ENCODE measurements at places on chromosomes 3 and 15.
A peak's percentile ranks its signal among the peaks of the same experiment; 100 is the strongest.

DNA sequence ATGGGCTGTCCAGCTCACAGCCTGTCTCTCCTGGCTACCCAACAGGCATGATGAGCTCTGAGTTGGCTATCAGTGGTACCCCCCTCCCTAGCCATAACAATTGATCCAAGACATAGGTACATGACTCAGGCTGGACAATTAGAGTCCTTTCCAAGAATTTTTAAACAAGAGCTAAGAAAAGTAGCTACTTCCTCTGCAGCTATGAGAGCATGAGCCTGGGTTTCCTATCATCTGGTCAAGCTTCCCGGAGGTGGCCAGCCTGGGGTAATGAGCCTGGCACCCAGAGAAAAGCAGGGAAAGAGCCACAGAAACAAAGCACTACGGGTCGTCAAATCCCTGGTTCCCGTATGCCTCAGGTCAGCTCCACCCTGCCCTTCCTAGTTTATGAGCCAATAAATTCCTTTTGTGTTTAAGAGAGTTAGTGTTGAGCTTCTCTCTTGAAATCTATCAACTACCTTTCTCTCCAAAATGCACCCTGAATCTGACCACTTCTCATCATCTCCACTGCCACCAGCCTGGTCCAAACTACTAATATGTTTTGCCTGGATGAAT is 2.3 kb upstream of the SLC51B start:
- DNase-seq = no peak

GRCh38 chr15:99976000-99976399 is 242.8 kb upstream of the LYSMD4 start:
- no peak for DNase-seq

DNA sequence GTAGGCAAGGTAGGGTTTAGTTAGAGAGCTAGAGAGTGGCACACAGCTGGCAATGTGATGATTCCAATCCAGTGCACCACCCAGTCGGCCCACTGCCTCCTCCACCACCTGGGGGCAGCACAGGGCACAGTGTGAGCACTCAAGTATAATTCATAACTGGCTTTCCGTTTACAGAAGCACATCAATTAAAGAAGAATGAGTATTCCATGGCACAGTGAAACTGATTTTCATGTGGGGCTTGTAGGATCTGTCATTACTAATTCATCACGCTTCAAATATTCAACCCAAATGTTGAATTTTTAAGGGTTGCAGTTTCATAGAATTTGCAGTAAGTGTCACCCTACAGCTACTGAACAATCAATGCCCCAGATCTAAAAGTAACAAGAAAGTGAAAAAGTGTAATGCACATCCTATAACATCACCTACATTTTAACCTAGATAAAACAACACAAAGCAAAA is 149.9 kb downstream of the IGSF11 start:
- DNase-seq = peak; percentile 9

DNA sequence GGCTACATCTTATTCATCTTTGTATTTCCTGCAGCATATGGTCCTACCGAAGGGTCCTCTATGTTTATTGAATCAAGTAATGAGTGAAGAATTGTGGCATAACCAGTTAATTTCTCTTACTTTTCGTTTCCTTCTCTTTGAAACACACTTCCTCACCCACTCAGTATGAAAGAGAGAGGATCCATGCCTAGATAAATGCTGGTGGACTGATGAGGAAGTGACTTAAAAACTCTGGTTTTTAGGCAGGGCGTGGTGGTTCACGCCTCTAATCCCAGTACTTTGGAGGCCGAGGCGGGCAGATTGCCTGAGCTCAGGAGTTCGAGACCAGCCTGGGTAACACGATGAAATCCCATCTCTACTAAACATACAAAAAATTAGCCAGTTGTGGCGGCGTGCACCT is 2.2 kb upstream of the MB21D2 start:
- DNase-seq = no peak

GRCh38 chr3:112128843-112129727 is 4.0 kb downstream of the GCSAM start:
- no peak for DNase-seq

DNA sequence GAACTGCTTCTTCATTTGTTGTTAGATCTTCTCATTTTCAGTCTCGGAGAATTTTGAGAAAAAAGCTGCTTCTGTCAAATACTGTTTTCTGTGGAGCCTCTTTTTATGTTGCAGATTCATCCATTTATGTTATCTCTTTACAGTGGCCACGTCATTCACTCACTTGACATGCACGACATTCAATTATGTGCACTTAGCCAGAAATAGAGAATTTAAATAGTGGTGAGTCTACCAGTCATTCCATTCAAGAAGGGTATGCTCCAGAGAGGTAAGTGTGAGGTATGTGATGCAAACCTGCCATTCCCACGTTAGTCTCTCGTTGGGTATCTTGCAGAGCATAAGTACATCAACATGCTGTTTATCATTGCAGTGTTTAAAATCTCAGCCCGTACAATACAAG is 9.8 kb downstream of the ARPP19 start:
- no peak for DNase-seq

DNA sequence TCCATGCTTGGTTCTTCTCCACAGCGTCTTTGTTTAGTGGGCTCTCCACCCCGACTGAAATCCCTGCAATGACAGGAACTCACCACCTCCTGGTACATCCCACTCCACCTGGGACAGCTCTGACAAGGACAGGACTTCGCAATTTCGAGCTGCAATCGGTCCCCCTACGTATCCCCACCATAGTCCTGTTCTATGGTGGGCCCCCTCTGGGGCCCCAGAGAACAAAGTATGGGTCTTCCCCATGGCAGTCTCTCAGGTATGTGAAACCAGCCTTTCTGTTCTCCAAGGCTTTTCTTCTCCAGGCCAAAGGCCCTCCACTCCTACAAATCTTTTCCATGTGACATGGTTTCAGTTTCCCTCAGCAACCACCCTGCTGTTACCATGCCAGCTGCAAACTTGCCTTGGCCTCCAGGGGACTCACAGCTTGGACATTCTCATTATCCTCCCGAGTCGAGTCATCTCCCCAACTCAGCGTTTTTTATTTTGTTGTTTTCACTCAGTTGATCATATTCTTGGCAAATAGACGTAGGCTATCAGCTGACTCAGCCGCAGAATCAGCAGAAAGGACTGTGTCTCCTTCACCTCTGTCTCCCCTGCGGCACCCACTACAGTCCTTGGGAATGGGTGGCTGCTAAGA is 233.3 kb downstream of the OPA1 start:
- DNase-seq = no peak

DNA sequence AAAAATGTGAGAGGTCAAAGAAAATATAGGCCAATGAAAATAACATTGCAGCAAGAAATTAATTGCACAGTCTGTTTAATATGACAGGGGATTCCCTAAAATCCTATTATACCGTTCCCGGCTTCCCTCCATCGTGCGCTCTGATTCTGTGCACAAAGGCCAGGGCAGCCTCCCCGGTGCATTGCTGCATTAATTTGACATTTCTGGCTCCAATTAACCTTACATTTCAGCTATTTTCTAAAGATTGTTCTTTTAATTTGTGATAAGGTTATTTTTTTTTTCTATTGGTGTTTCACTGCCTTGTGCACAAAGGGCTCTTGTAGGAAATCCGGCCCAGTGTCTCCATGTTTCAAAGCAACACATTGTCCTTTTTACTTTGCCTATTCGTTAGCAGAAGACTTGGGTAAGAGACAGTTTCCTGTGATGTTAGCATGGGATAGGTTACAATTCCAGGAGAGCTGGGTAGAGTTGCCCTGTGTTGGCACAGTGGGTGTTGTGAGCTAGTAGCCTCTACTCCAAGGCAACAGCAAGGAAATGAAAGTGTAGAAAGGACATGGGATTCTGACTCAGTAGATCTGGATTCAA is 257.3 kb upstream of the IGF1R start:
- no peak for DNase-seq

DNA sequence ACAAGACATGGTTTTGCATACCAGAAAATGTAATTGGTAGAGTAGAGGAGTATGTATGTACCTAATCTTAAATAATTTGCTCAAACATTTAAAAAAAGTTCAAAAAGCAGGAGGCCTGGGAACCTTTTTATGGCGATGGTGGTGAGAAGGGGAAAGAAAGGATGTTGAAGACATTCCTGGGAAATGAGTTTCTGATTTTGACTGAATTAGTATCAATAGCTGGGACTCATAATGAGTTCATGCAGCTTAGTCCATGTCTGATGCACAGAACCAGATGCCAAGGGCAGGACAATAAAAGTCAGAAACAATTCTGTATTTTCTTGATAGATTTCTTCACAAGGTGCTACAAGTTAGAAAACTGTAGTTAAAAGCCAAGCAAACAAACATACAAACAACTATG is 395.3 kb downstream of the GAP43 start:
- no peak for DNase-seq

DNA sequence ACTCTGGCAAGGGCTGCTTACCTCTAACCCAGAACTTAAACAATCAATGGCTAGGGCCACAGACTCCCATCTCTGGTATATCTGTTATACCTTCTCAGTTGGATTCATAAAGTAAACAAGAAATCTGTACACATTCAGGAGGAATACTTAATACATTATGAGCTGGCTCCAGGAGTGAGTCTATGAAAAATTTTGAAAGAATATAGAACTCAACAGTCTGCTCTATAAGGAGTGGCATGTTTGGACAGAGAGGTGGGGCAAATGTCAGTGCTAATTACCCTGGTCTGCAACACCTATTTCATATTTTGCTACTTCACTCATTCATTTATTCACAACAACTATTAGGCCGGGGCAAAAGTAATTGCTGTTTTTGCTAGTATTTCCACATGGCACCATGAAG is 245.1 kb downstream of the THRB start:
- DNase-seq = no peak

DNA sequence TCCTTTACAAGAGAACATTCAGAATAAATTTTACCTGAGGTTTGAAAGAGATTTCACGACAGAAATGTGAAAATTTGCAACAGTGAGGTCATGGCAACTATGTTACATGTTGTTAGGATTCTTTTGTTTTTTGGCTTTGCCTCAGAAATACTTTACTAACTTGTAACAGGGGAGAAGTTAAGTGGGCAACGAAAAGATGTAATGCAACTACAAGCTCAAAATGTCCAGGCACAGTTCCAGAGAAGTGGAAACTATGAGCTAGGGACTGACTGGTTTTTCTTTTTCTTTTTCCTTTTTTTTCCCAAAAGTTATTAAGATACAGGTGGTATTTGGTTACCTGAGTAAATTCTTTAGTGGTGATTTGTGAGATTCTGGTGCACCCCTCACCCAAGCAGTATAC is 111.5 kb upstream of the PPP2R3A start:
- DNase-seq = no peak

- no peak for DNase-seq
Measured at GRCh38 chr3:181722156-181722555, 10.4 kb downstream of the SOX2 start.

DNA sequence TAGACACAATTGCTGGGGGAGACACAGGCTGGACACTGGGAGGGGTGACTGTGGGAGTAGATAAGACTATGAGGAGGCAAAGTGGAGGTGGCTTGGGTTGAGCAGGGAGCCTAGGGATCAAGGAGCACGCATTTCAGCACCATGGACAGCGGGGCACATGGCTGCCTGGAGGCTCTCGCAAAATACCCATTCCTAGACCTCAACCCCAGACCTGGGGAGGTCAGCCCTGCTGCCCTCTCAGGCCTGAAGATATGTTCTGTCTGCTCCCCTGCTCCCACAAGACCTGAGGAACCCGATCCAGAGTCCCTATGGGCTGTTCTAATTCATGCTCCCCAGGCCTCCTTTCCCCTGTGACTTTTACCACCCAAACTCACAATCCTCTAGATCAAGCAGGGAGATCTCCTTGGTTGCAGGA is 16.0 kb upstream of the CPEB1 start:
- no peak for DNase-seq

DNA sequence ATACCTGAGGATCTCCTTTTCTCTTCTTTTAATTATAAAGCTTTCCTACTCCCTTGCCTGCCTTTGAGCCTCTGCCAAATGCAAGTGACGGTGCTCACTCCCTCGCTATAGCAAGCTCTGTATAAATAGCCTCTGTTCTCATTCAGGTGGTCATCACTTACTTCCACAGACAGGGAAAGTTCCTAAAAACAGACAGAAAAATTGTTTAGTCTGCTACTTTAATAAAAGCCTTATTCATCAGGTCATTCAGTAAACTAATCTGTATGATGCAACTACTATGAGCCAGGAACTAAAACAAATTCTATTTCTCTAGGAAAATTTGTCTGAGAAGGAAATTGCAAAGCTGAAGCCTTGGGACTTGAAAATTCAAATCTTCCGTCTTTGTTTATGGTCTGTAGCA is 10.2 kb upstream of the DLG1 start:
- no peak for DNase-seq

DNA sequence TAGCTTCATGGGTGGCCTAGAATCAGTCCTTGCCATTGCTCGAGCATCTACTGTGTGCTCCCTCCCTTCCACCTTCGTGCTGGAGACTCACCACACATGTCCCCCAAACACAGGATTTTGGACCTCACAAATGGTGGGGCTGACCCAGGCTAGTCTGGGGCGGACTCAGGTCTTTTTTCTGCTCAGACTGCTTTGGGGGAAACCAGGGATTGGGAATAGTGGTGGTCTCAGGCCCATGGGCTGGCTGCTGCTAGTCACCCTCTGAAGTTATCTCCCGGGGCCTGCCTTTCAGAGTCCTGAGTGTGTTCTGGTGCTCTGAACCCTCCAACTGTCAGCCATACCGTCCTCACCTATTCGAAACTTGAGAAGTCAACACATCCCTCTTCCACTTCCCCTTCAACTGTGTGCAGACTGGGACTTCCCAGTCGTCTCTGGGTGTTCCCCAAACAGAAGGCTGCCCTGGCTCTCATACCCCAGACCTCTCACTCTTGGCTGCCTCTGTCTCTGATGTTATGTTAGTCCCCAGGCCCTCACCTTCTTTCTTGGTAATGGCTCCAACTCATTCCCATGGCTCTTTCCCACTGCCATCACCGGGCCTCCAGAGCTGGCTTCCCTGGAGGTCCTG is 46.0 kb downstream of the PPCDC start:
- no peak for DNase-seq

DNA sequence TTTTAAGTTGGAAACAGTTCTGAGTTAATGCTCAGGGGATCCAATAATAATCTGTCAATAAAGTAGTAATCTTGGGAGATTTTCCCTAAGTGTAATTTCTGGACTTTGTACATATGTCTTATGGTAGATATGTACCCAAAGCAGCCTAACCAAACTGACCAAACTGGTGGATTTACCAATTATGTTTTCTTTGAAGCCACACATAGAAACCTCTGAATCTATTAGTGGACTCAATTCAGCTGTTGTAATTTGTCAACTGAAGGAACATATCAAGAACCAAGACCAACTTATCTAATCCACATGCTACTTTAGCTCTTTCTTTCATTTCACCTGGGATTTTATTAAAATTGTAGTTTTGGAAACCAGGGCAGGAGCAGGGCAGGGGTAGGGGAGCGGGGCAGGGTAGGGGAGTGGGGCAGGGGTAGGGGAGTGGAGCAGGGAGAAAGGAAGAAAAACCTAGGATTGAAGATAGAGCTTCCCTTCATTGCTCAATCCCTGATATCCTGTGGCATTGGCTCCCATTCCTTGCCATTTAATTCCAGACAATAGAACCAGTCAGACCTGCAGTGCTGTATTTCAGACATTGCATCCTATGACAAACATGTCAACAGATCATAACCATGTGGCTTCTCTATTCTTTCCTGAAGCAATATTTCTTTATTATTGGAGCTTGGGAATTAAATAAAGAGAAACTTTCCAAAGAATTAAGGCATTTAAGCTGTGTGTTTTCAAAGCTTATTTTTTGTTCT is 101.8 kb downstream of the NFKBIZ start:
- DNase-seq = no peak

Measured in thoracic aorta (tissue), 2 donors.